ENCODE measurements at places on chromosomes 7 and 10.

DNA sequence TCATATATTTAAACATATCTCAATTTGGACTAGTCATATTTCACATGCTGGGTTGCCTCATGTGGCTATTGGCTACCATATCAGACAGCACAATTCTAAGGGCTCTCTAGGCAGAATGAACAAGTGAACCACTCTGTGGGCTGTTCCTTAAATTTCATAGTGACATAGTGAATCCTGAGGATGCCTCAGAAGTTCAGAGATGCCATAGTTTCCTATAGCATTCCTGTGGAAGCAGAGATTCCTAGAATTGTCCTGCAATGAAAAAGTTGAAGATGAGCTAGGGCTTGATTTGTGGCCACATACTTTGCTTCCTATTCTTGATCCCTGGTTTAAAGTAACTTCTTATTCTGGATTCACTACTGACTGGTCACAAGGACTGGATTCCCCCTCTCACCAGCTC, 35.6 kb downstream of the MKX start:
- DNase-seq = no peak

- DNase-seq = no peak
Measured at GRCh38 chr7:127320974-127321373, 68.2 kb upstream of the GRM8 start.

GRCh38 chr7:151623766-151624165, 104.1 kb upstream of the RHEB start:
- no peak for DNase-seq

DNA sequence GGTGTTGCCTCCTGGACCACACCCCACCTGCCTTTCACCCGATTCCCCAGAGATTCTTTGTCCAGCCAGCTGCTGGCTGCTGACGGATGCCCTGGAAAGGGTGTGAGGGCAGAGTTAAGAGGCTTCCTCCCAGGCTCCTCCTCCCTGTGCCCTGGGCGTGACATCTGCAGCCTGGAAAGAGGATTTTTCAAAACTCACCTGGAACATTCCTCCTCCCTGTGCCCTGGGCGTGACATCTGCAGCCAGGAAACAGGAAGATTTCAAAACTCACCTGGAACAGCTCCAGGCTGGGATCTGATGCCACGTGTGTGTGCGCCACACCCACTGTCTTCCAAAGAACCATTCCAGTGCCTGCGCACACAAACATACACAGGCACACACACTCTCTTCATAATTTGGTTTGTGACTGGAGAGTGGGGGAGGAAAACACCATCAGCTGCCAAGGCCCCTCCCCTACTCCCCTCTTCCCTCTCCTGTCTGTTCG, 5.2 kb downstream of the MARVELD1 start:
- DNase-seq = no peak

GRCh38 chr10:25483999-25484398, 309.2 kb downstream of the GPR158 start:
- DNase-seq = no peak

GRCh38 chr10:15791816-15792524, 68.3 kb downstream of the MINDY3 start:
- no peak for DNase-seq

DNA sequence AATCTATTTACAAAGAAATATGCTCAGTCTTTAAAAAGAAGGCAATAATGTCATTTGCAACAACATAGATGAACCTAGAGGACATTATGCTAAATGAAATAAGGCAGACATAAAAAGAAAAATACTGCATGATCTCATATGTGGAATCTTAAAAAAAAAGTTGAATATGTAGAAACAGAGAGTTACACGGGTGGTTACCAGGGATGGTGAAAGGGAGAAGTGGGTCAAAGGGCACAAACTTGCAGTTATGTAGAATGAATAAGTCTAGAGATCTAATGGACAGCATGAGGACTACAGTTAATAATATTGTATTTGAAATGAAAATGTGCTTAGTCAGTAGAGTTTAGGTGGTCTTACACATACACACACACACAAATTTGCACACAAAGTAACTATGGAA, 88.2 kb upstream of the CCDC71L start:
- no peak for DNase-seq

GRCh38 chr7:5222841-5223411, 32.9 kb downstream of the WIPI2 start:
- no peak for DNase-seq
